ENCODE measurements at places on chromosomes 1 and 21. TPM values are rescaled to one million over a fixed set of nuclear protein-coding genes. Genes with fewer than 3 reads are reported as not detected.

The OR2T2 gene
- not detected for total RNA-seq

The GJC2 gene
- 0.57 TPM for total RNA-seq

The ARID4B gene
- 41.3 TPM for total RNA-seq

DNA sequence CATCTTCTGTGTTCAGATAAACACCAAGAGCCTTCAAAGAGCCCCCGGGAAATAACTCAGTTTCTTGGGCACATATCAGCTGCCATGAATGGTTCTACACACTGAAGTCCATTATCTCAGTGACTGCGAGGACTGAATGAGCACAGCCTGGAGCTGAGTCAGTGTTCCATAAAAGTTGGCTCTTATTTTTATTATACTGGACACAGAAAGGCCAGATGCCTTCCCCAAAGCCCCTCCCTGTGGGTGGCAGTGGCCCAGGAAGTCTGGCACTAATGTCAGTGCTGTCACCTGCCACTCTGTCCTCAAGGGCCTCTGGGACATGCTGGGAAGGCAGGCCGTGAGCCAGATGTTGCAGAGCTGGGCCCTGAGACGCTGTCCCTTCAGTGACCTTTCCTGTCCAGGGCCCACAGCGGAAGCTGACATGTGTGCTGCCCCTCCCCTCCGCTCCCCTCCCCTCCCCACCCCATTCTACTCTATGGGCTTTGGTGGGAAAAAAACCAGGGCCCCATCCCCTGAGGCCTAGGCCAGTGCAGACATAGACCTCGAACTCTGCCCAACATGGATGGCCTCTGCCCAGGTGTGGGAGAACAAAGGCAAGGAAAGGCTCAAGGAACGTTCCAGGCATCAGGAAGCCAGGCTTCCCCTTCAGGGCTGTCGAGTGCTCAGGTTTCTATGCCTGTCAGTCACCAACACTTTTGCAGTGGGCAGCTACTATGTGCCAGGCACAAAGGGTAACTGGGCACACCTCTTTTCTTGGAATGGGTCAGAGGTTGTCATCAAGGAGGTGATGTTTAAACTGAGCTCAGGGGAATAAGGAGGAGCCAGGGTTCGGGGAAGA lies 22.4 kb upstream of the NPPB start:
- H3K27ac ChIP-seq, result no peak overlapping the region
- H3K27me3 ChIP-seq, result peaks cover 14% of the 10 kb centered on the region
- H3K4me3 ChIP-seq, result no peak overlapping the region
- H3K36me3 ChIP-seq, result no peaks in the 10 kb centered on the region
- no peak for DNase-seq

DNA sequence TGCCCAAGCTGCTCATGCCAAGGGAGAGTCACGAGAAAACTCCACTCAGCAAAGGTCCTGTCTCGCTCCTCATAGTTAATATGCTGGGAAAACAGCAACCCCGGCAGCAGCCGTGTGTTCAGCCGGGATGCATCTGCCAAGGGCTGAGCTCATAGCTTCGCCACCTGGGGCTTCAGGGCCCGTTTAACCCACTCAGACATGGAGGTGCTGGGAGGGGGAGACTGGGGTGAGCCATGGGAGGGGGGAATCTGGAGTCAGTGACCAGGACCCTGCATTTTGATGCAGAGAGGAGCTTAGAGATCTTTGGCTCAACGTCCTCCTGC lies 283.4 kb downstream of the PTPRU start:
- DNase-seq, result no peak
- peaks cover 15% of the 10 kb centered on the region for H3K27me3 ChIP-seq
- H3K27ac ChIP-seq, result no peak overlapping the region
- no peak overlapping the region for H3K4me3 ChIP-seq

DNA sequence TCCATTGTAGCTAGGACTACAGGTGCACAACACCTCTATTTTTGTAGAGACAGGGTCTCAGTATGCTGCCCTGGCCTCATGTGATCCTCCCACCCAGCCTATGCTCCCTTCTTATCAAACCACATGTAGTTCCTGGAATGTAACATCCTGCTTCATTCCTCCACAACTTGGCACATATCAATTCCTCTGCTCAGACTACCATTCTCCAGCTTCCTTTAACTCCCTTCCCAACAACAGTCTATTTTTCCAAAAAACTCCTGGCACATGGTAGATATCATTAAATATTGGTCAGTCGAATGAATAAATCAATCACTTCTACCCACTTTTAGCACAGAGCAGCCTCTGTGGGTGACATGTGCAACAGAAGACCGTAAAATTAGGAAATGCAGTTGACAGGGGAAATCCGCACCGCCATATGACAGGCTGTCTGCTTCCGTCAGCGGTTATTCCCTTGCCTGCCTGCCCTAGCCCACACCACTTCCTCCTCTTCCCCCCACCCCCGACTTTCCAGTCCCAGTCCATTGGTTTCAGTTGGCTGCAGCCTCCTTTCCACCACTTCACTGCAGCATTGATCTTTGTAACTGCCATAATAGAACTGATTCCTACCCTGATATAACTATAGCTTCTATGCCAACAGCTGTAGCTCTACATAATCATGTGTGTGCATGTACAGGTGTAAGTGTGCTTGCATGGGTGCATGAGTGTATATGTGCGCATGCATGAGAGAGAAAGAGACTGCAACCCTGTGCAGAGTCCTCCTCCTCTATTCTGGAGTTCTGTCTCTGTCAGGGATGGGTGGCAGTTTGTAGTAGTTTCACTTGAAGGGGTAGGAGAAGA lies 6.8 kb upstream of the AKR1A1 start:
- H3K36me3 ChIP-seq, result no peaks in the 10 kb centered on the region
- no peaks in the 10 kb centered on the region for H3K27me3 ChIP-seq
- peak; percentile 87 for DNase-seq

GRCh38 chr1:204476563-204476962 lies 18.0 kb downstream of the PIK3C2B start:
- DNase-seq, result no peak
- no peaks in the 10 kb centered on the region for H3K27me3 ChIP-seq
- H3K27ac ChIP-seq, result no peak overlapping the region
- peaks cover 56% of the 10 kb centered on the region for H3K4me1 ChIP-seq
- H3K4me3 ChIP-seq, result no peak overlapping the region

DNA sequence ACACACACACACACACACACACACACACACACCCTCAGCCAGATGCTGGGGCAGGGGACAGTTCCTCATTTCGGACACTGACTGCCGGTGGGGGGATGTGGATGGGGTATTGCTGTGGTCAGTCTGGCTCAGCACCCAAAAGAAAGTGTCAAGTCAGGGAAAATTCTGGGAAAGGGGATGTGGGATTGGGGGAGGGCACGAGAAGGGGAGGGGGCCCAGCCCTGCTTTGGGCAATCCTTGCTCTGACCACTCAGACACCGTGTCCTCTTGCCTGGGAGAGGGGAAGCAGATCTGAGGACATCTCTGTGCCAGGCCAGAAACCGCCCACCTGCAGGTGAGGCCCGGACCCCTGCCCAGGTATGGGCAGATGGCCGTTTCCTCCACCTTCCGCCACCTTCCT lies at the start of gene C1QC:
C1QC (plus strand) TSS at position 253 of the 400 bp plus-strand sequence. CDS start 391 bp downstream, outside the sequence.
- no peaks in the 10 kb centered on the region for H3K36me3 ChIP-seq
- H3K27ac ChIP-seq, result no peak within 1 kb of the TSS
- DNase-seq, result no peak
- peaks cover 18% of the 10 kb centered on the region for H3K27me3 ChIP-seq
- no peaks in the 10 kb centered on the region for H3K4me1 ChIP-seq

- H3K27me3 ChIP-seq, result no peaks in the 10 kb centered on the region
- no peak overlapping the region for H3K27ac ChIP-seq
- no peak overlapping the region for H3K4me3 ChIP-seq
These were observed 18.8 kb downstream of the ATF6 start for GRCh38 chr1:161784968-161785367.

- peaks cover 31% of the 10 kb centered on the region for H3K36me3 ChIP-seq
- H3K27me3 ChIP-seq, result no peaks in the 10 kb centered on the region
These were observed 21.2 kb downstream of the B3GALNT2 start for GRCh38 chr1:235483090-235483489.

GRCh38 chr21:34946385-34946840 lies 102.7 kb downstream of the RUNX1 start:
- peak; percentile 71 for DNase-seq
- peak overlapping the region; percentile 88 for H3K27ac ChIP-seq
- H3K4me1 ChIP-seq, result peaks cover 89% of the 10 kb centered on the region
- H3K36me3 ChIP-seq, result no peaks in the 10 kb centered on the region
- H3K4me3 ChIP-seq, result peak overlapping the region; percentile 8

- no peaks in the 10 kb centered on the region for H3K36me3 ChIP-seq
- H3K4me3 ChIP-seq, result no peak overlapping the region
- H3K4me1 ChIP-seq, result peaks cover 26% of the 10 kb centered on the region
These were observed 64.9 kb downstream of the PTGS2 start for GRCh38 chr1:186615332-186615731.

DNA sequence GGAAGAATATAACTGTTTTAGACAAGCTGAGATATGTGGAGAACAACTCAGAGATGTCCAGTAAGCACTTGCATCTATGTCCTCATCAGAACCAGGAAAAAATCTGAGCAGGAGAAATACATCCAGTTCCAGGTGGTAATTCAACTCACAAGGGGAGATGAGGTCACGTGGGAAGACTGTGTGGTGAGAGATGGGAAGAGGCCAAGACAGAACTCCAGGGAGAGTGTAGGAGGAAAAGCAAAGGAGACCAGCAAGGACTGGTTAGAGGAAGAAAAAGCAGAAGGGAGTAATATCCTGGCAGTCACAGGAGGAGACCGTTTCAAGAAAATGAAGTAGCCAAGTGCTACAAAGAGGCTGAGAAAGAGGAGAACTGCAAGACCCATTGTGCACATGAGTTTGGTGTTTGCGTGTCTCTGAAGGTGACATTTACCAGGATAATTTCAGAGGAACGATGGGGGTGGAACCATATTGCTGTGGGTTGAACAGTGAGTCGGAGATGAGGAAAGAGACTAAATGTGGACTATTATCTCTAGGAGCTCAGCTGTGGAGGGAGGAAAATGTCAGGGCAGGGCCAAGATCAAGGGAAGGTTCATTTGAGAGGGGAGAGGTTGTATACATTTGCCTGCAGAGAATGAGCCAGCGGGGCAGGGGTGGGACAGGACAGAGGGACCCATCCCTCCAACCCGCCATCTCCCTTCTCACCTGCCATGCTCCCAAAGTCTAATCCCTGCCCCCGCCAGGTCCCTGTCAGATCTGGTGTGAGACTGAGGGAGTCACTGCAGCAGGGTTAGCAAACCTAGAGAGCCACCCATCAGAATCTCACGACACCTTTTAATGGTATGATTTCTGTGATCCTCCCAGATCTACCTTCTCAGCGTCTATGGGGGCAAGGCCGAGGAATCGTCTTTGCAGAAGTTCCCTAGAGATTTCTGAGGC lies 24.9 kb downstream of the SUSD4 start:
- no peak for DNase-seq
- no peak overlapping the region for H3K27ac ChIP-seq
- no peak overlapping the region for H3K4me3 ChIP-seq
- no peaks in the 10 kb centered on the region for H3K4me1 ChIP-seq

- DNase-seq, result no peak
- H3K4me1 ChIP-seq, result peaks cover 6% of the 10 kb centered on the region
- no peaks in the 10 kb centered on the region for H3K27me3 ChIP-seq
- H3K27ac ChIP-seq, result no peak overlapping the region
These were observed 10.1 kb downstream of the EPHA2 start for GRCh38 chr1:16145662-16146278.

DNA sequence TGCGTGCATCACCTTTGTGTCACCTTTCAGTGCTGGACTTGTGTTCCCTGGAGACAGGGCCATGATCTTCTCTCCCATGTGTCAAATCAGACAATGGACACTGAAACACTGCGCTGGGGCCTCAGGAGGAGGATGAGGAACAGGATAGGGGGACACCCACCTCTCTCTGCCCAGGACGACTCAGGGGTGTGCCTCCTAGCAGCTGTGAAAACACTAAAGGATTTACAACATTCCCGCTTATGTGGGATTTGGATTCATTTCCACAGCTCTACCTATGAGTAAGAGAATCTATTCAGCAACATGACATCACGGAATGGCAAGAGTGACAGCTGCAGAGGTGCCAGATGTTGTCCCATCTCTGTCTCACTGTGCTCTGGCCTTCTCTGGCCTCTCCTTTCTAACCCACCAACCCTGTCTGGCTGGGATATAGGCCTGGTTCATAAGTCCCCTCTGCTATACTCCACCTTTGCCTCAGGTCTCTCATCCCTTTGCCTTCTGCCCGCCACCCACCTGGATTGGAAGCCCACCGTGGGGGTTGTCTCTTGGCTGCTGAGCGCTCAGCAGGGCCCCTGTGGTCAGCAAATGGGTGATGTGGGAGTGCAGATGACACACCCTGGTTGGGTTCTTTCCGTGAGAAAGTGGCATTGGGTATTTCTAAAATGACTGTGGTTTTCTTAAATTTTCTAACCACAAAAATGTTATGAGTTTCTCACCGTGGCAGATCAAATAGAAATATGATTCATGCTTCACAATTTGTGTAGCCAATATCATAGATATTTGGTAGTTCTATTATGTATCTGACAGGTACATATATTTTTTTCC lies 47.1 kb upstream of the TLR5 start:
- H3K27me3 ChIP-seq, result peaks cover 11% of the 10 kb centered on the region
- H3K36me3 ChIP-seq, result no peaks in the 10 kb centered on the region
- peaks cover 23% of the 10 kb centered on the region for H3K4me1 ChIP-seq
- DNase-seq, result peak; percentile 79
- peak overlapping the region; percentile 59 for H3K27ac ChIP-seq
- H3K4me3 ChIP-seq, result peak overlapping the region; percentile 40

DNA sequence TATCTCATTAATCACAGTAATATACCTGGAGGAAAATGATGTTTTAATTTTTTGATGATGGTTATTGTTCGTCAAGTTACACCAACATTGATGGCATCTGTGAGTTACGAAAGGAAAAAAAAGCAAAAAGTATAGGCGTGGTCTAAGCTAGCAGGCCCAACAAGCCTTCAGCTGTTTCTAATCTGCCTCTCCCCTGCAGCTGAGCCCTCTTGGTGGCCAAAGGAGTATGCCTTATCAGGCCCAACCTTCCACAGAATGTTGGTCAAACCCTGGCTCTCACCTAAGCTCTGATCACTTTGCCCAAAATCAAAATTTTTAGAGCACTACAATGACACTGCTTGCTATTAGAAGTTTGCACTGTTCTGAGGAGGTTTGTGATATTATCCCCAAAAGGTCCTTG lies 4.9 kb downstream of the C1orf105 start:
- H3K27ac ChIP-seq, result no peak overlapping the region
- H3K4me1 ChIP-seq, result peaks cover 8% of the 10 kb centered on the region
- H3K27me3 ChIP-seq, result no peaks in the 10 kb centered on the region
- no peak for DNase-seq
- H3K4me3 ChIP-seq, result no peak overlapping the region
- no peaks in the 10 kb centered on the region for H3K36me3 ChIP-seq

DNA sequence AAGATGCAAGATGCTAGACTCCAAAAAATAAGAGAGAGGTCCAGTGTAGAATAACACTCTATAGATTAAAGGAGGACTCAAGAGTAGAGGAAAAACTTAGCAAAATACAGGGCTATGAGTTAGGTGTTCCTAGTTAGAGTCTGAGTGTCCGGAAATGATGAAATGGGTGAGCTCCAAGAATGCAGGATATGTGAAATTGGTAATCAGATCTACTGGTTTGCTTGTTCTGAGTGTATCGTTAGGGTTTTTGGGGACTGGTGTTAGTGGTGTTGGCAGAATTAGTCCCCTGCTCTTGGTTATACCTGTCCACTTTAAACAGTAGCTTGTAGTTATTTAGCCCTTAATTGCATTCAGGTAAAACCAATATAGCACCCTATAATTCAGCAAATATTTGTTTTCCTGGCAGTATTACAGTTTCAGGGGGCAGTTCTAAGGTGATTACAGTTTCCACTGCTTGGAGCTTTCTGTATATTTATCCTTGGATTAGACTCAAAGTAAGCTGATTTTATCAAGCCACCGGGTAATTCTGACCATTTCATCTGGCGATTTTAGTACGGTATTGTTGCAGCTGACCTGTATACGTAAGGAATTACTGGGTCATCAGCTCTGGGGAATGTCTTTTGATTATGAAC lies 332.7 kb downstream of the CHRM3 start:
- H3K4me3 ChIP-seq, result peak overlapping the region; percentile 88
- H3K27me3 ChIP-seq, result no peaks in the 10 kb centered on the region
- DNase-seq, result peak; percentile 34
- peaks cover 36% of the 10 kb centered on the region for H3K4me1 ChIP-seq
- peak overlapping the region; percentile 98 for H3K27ac ChIP-seq

All from activated CD4-positive, alpha-beta memory T cell treated with anti-CD3 and anti-CD28 coated beads for 36 hours (primary cell).